ENCODE measurements at places on chromosomes 4 and X.

DNA sequence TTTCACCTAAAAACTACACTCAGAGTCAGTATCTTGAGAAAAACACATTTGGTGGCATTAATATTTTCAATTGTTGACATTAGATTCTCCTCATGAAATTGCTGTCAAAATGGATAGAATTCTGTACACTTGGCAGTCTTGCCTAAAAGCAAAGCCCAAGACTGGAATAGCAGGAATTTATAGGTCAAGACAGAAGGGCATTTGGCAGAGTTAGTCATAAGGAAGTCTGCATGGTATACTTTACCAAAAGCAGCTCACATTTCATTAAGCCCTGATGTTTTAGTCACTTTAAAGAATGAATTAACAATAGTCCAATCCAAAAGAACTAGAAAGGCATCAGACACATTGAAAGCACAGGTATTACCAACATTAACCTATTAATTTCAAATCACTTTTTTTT, 7.1 kb downstream of the CCDC160 start:
- DNase-seq = no peak

- DNase-seq = no peak
Measured at GRCh38 chr4:123409334-123409733, 12.7 kb downstream of the SPRY1 start.

DNA sequence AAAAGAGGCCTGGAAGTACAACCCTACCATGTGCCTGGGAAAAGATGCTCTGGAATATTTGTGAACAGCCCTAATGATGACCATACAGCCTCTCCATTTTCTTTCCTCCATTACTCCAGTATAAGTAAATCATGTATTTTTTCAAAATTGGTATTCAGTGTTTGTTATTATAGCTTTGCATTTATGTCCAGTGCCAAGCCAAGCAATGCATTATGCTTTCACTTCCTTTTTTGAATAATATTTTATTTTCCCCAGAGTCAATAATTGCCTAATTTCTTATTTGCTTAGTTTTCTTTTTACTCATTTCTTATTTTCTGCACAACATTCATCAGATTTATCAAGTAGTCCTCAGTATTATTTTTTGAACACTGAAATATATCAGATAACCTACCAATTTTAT, 49.3 kb upstream of the EOLA2 start:
- DNase-seq = peak; percentile 44

DNA sequence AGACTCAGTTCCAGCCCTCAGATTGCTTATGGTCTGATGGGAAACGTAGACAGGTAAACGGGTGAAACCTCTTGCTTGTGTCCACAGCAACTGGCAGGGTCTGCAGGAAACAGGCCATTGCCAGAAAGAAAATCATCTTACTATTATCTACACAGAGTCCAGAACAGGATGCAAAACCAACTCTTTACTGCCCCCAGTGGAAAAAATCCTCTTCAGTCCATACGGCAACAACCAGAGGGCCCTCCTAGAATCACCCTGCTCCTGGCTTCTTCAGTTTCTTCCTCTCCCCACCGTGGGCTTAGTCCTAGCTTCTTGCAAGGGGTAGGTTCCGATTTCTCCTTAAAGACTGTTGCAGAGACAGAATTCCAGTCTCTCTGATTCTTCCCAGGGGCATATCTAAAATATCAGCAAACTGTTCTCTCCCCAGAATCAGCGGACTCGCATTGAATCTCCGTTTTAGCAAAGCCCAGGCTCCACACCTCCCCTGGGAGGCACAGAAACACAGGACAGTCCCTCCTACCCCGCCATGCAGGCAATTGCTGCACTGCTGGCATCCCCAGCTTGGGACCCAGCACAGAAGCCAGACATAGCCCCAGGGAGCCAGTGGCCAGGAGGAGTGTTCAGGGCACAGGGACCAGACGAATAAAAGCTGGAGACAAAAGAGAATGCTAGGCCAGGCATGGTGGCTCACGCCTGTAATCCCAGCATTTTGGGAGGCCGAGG, 41.0 kb upstream of the SH3RF1 start:
- DNase-seq = peak; percentile 66

GRCh38 chr4:41806807-41807206, 58.3 kb upstream of the PHOX2B start:
- no peak for DNase-seq

DNA sequence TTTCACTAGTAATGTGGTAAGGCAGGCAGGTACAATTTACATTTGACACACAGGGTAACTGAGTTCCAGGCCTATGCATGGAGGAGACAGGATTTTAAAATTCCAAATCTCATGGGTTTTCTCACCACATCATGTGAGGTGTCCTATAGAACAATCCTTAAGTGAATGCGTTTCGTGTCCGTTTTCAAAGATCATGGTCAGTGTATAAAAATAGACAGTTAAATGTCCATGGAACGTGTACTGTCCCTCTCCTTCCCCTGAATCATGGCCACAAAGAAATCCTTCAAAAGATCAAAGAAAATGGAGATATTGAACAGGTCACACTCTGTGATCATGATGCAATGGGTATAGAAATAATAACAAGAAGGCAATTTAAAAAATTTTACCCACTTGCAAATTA, 42.0 kb downstream of the LIMCH1 start:
- no peak for DNase-seq

DNA sequence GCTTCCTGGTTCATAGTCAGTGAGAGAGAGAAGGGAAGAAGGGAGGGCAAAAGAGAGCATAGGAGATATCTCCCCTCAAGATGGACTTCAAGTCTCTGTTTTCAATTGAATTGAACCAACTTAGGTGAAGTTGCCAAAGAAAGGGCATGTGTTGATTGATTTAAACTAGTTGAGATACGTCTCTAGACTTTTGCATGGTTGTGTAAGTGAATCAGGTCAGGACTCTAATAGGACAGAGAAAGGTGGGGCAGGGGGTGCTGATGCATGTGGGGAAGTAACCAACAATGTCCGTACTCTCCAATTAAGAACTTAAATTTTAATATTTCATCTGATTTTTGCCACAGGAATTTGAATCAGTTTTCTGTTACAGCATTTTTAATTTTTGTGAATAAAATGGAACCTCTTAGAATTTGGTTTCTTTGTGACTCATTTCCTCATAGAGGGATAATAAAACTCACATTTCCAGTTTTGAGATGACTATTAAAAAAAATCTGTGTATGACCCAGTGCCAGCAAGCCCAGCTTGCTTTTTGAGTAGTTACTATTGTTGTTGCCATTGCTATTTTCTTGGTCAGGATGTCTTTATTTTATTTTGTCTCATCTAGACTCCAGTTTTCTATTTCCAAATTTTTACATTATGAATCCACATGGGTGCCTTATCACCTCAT, 37.3 kb downstream of the SLIT2 start:
- DNase-seq = no peak

- no peak for DNase-seq
Measured at GRCh38 chrX:118665204-118665603, 62.2 kb upstream of the IL13RA1 start.

DNA sequence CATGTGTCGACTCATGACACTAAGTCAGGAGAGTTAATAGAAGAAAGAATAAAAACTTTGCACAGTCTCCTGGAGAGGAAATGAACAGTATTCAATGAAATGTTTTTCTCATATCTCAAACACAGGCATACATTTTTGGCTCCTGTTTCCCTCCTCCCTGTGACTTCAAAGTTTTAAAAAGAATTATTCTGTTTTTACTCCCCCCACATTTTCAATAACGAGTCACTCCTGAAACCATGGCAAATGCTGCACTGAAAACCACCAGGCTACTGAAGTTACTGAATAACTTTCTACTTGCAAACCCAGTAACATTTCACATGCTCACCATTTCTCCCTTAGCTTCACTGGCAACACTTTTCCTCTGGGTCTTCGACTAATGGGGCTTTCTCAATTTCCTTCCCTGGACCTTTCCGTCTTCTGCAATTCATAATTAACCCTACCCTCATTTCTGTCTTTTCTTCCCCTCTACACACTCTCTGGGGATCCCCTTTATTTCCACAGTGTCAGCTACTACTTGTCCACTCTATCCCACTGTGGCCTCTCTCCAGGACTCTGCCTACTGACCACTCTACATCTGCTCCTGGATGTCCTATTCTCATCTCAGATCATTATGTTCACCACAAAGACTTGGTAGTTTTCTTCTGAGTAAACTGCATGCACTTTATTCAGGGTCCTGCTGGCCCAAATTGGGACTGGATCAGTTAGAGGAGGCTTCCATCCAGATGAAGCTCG, 225.8 kb upstream of the ETNPPL start:
- no peak for DNase-seq

GRCh38 chrX:11724122-11725017, 33.7 kb upstream of the MSL3 start:
- peak; percentile 19 for DNase-seq

DNA sequence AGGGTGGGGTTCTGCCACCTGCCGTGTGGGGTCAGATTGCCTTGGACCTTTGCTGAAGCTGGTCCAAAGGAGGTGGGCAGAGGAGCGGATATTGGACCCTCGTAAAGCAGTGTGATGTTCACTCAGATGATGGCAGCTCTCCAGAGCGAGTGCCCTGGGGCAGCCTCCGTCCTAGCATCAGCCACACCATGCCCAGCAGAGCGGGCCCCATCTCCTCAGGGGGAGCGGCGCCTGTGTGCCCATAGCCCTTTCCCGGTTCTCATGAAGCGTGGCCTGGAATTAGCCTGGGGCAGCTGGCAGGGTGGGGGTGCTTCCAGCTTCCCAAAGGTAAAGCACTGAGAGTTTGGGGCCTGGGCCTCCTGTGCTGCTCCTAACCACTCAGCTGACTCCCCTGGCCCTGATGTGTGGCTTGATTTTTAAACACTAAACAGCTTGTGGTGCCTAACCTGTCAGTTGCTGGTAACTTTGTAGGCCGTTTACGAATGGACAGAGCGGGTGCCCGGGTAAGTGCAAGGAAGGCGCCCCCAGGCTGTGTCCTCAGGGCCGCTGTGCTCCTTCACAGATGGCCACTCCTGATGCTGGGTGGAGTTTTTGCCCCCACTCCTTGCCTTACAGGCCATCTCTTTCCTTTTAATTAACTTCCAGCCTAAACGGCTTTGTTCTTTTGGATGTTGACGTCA, 36.0 kb downstream of the NOP14 start:
- DNase-seq = no peak

- no peak for DNase-seq
Measured at GRCh38 chr4:110633358-110634341, 10.8 kb upstream of the PITX2 start.

GRCh38 chr4:7192252-7193029, at the start of gene SORCS2:
SORCS2 (plus strand) TSS chr4:7192538.
- DNase-seq = no peak

- no peak for DNase-seq
Measured at GRCh38 chrX:32571579-32571978, 639.8 kb downstream of the DMD start.

DNA sequence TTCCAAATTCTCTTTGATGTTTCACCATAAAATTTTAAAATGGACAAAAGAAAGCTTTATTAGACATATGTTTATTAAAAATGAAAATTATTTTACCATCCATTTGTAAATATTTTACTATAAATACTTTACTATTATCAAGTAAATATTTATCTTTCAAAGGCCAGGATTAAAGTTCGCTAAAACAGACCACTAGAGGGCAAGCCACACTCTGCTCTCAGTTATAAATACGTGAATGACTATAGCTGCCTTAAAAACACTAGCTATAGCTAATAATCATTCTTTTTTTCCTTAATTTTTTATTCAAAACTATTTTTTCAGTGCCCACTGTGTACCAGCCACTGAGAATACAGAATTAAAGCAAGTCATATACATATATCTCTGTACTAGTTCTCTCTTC, 38.6 kb downstream of the UNC5C start:
- DNase-seq = peak; percentile 16

- DNase-seq = no peak
Measured at GRCh38 chr4:3252831-3253641, 4.1 kb downstream of the MSANTD1 start.

- DNase-seq = no peak
Measured at GRCh38 chr4:160414496-160414895, 1311.6 kb downstream of the RAPGEF2 start.

DNA sequence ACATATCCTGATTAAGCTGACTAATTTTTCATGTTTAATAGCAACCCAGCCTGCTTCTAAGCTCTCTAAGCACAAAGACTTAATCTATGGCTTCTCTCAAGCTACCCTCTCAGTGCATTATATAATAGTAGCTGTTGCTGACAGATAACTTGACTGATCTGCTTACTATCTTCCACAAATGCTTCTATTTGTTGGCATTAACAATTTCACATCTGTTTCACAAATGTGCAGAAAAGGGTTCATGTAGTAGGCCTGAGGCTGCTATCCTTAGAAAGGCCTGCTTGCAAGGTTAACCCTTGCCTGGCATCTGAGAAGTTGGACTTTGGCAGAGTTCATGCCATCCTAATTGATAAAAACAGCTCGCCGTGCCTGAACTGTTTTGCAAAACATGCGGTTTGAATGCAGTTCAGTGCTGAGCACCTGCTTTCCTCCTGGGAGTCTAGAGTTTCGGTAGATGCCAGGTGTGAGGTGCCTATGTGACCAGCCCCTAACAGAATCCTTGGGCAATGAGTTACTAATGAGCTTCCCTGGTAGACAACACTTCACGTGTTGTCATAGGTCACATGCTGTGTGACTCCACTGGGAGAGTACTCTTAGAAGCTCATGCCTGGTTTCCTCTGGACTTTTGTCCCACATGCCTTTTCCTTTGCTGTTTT, 68.4 kb downstream of the NSG1 start:
- no peak for DNase-seq

- no peak for DNase-seq
Measured at GRCh38 chrX:152259150-152259549, 120.8 kb upstream of the MAGEA10 start.

DNA sequence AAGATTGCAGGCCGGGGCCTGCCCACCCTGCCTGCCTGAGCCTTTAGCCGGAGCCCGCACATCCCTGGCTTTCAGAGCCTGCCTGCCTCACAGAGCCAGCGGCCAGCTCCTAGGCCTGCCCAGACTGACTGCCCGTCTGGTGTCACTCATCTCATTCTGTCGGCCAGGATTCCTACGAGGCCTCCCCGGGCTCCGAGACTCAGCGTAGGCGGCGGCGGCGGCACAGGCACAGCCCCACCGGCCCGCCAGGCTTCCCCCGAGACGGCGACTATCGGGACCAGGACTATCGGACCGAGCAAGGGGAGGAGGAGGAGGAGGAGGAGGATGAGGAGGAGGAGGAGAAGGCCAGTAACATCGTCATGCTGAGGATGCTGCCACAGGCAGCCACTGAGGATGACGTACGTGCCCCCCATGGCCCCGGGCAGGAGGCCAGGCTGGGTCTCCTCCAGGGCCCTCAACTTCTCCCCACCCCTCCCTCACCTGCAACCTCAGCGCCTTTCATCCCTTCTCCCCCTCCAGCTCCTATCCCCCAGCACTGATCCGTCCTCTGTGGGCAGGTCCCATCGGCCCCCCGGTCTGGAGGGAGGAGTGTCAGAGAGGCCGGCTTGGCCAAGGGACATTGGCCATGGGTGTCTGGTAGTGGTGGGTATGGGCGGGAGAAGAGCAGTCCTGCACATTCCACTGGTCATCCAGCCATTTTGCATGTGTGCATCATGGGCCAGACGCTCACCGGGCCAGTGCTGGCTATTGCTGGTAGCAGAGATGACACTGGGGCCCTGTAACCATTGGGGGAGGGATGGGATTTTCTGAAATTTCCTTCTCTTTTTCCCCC, 22.6 kb upstream of the UBA1 start:
- no peak for DNase-seq

GRCh38 chr4:26028133-26028792, 114.2 kb downstream of the SMIM20 start:
- no peak for DNase-seq
